Fibroblast of skin of abdomen (primary cell): ENCODE measurements at places on chromosomes 1 and 21.

DNA sequence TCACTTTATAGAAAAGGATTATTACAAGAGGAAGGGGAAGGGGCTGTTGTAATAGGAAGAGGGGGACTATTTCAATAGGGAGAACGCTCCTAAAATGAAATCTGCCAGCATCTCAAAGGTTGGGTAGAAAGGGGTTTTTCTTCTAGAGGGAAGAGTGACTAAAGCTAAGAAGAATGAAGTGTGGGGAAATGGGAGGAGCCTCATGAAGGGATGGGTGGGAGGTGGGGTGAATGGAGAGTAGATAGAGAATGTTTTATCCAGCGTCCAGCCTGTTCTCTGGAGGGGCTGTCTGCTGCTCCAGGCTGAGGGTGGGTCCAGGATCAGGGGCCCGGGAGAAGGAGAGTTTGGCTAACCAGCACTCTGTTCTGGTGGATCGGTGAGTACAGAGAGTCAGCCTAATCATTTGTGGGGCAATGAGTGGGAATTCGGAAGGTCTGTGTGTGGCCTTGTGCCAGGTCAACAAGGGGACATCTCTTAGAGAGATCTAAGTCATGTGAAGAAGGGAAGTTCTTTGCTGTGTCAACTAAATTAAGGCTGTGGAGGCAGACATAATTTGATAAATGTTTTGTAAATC, 25.2 kb downstream of the VN1R5 start:
- DNase-seq, result no peak

DNA sequence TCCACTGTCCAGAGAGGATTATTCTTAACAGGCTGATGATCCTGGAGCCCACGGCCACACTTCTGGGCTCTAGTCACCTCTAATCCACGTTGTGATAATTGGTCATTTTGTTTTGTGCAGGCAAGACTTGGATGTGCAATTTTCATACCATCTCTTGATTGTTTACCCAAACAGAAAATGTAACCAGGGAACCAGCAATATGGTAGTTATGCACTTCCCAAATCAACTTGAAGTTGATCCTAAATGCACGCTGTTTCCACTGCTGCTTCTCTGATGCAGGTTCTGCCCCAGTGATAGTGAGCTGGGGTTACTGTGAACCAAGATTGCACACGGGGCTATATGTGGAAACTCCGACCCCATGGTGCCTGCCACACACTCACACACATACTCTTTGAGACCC, 14.7 kb upstream of the KCNJ15 start:
- no peak for DNase-seq

DNA sequence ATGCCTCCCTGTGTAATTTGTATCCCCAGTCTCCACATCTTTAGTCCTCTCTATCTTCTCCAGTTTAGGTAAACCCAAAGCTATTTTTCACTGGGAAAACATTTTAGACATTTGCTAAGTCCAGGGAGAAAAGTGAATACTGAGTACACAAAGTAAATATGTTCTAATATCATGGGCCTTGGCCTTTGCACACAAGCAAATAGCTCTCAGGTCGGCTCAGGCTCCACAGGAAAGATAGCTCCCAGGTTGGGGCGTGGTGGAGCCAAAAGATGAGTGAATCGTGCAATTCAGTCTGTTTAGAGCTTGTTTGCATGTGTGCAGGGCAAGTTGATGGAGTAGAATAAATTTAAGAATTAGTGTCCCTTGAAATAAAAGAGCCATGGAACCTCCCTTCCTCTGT, 7.9 kb downstream of the RGSL1 start:
- no peak for DNase-seq

DNA sequence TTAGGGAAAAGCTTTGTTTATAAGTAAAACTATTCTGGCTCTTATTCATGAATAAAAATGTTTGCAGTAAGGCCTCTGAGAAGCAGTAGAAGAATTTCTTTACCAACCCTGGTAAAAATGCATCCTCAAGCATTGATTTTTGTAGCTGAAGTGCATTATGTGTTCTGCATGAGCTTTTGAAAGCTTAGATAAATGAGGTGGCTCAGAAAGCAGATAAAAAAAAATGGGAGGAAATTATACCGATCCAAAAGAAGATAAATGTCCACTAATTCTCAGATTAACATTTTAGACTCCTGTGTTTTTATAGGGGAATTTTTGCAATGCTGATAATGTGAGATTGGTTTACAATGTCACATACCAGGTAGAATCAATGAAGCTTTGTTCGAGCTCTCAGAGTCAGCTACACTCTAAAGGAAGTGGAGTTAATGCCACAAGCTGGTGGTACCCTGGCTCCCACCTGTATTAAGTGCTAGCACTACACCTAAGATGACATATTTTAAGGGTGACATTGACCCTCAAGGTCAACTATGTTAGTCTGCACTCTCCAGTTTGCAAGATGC, 85.5 kb upstream of the SELENON start:
- no peak for DNase-seq

GRCh38 chr1:45442272-45442671, 48.7 kb downstream of the TESK2 start:
- DNase-seq, result peak; percentile 70

- DNase-seq, result no peak
These were observed 297.6 kb upstream of the RUNX1 start for GRCh38 chr21:35346697-35347096.

DNA sequence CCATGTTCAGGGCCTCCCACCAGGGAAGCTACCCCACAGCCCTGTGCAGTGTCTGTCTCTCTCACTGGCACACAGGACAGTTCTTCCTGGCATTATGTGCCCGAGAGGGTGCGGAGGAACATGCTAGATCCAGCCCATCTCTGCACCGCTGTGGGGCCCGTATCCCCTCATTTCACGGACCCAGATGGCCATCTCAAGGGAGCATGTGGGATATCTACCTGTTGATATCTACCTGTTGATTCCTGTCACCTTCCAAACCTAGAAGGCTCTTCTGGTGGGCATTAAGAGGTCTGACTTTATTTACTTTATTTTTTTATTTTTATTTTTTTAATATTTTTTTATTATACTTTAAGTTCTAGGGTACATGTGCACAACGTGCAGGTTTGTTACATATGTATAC, 11.7 kb downstream of the PIK3CD start:
- DNase-seq, result no peak

DNA sequence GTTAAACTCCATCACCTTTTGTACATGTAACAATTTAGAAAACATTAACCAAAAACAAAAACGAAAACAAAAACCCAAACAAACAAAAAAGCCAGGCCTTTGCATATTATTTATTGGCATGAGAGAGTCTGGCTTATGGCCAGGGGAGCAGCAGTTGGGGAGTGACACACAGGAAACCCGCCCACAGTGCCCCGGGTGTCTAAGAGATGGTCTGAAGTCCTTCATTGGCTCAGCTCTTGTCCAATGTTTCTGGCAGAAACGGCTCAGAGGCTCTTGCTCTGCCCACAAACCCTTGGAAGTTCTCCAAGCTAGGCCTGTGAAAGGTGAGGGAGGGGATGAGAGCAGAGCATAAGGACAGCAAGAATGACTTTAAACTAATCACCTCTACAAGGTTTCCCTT, 131.5 kb downstream of the CNIH3 start:
- DNase-seq, result peak; percentile 43
